ENCODE measurements at places on chromosomes 5 and 9.

- no peak for DNase-seq
Measured at GRCh38 chr5:97891971-97892370, 708.9 kb upstream of the RIOK2 start.

DNA sequence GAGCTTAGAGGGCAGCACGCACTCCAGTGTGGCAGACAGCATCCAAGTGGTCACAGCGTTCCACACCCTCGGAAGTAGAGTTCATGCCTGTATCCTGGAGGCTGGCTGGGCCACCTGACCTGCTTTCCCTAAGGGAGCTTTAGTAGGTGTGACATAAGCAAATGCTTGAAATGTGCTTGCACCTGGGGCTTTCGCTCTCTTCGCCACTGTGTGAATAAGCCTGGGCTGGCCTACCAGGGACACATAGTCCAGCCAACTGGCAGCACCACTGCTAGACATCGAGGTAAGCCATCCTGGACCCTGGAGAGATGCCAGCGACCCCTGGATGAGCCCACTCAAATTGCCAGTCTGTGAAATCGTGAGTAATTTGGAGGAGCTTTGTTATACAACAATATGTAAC lies 24.9 kb upstream of the IRX4 start:
- DNase-seq, result no peak

- DNase-seq, result no peak
Measured at GRCh38 chr9:128903871-128904620, 16.7 kb upstream of the PHYHD1 start.

DNA sequence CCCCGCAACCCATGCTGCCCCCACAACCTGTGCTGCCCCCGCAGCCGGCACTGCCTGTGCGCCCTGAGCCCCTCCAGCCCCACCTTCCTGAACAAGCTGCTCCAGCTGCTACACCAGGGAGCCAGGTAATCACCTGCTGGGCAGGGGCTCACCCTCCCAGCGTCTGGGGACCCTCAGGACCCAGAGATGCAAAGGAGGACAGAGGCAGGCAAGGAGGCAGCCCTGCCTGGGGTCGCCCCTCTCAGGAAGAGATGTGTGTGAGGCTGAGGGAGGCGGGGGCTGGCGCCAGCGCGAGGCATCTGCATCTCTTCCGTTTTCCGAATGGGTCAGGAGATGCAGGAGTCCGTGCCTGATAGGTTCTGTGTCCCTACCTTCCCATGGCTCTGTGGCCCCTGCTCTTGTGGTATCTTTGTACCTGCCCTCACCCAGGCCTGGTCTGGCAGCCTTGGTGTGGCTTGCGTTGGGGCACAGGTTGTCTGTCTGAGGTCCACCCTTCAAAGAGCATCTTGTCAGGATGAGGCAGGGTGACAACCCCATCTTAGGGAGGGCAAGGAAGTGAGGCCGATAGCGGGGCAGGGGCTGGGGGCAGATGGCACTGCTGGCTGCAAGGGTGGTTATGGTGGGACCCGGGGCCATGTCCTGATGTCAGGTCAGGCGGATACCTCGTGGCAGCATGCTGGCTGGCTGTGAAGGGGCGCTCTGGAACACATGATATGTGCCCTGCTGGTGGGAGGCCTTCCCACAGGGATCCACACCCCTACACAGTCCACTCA lies 75.7 kb downstream of the WNK2 start:
- peak; percentile 16 for DNase-seq

DNA sequence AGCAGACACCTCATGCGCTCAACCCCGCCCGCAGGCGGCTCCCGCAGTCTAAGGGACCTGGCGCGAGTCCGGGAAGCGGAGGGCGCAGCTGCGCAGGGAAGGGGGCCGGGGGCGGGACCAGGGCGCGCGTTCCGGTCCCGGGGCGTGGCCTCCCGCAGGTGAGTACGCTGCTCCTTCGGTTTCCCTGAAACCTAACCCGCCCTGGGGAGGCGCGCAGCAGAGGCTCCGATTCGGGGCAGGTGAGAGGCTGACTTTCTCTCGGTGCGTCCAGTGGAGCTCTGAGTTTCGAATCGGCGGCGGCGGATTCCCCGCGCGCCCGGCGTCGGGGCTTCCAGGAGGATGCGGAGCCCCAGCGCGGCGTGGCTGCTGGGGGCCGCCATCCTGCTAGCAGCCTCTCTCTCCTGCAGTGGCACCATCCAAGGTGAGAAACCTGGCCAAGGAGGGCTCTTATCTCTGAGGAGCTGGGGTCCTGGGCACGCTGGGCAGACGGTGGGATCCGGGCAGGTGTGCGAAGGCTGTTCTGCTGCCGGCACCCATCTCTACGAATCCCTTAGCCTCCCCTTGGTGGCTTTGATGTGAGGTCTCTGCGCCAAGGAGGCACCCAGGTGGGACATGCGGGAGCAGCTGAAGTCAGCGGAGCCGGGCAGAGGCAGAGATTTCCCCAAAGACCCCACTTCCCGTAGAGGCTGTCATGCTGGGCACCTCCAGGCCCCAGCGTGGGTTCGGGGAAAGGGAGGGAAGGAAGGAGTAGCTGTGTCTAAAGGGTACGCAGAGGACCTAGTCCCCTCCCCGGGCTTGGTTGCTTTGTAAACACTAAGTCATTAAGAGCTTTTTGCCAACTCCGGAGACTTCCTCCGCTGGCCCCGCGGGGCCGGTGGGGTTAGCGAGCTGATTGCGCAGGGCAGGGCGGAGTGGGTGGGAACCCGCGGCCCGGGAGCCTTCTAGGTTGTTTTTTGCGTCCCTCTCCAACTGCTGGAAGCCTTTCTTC lies at the start of gene F2RL1:
Gene F2RL1 (plus strand): TSS at position 187 of the 988 bp plus-strand sequence. CDS start 153 bp downstream, at position 340.
- DNase-seq, result peak; percentile 79

- DNase-seq, result no peak
Measured at GRCh38 chr5:180201051-180201987, 7.7 kb downstream of the RASGEF1C start.

- DNase-seq, result peak; percentile 25
Measured at GRCh38 chr9:16869882-16870595, 431 bp downstream of the BNC2 start.

GRCh38 chr5:40428126-40428525 lies 251.6 kb upstream of the PTGER4 start:
- DNase-seq, result no peak

DNA sequence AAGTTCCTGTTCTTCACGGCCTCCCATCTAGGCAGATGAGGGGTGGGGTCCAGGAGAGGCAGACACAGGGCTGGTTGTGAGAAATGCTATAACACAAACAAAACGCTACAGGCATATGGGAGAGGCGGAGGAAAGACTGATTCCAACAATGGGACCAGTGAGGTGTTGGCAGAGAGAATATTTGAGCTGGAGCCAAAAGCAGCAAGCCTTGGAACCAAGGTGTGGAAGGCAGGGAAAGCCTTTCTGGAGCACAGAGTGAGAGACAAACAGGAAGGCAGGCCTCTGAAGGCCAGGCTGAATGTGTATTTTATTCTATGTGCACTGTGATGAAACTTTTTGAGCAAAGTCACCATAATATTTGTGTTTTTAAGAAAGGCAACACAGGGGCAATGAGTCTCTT lies 2.9 kb downstream of the ATPSCKMT start:
- DNase-seq, result no peak

- DNase-seq, result no peak
Measured at GRCh38 chr9:111914749-111915424, 18.3 kb downstream of the UGCG start.

- DNase-seq, result no peak
Measured at GRCh38 chr5:118121258-118121657, 867.1 kb downstream of the DTWD2 start.

- DNase-seq, result no peak
Measured at GRCh38 chr5:146836226-146836842, 42.2 kb downstream of the PPP2R2B start.

- no peak for DNase-seq
Measured at GRCh38 chr5:157594675-157595459, 19.3 kb upstream of the ADAM19 start.

DNA sequence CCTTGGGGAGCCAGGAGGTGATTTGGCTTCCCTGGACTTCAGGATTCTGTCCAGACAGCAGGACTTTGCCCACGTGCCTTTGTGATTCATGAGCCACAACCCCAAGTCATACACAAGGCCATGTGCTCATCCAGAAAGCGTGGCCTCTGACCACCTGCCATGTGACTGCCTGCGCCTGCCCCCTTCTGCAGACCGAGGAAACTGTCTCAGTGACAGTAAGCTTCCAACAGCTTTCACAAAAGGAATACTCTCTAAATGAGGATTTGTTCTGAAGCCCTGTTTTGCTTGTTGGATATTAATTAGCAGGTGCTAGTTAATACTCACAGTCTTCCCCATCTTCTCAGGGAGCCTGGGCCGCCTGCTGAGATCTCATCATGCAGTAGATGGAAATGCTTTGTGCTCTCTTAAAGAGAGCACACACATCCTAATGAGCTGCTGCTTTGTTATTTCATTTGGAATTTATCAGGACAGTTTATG lies 36.9 kb upstream of the ANGPTL2 start:
- DNase-seq, result no peak

DNA sequence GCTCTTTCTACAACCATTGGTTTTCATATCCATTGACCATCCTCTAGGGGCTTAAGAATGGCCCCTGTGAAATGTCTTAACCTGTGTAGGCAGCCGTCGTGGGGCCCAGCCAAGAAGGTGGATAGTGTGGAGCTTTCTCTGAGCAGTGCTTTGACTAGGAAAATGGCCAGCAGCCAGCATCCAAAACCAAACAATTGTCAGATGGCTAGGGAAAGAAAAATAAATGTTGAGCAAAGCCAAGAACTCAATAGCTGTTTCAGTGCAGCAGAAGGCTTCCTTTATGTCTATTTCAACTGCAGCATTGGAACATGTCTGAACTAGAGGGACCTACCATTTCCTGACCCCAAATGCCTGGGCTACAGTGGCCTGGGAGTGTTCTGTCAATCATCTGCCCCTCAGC lies 374.9 kb downstream of the TLE4 start:
- no peak for DNase-seq

GRCh38 chr9:4211032-4211725 lies 88.7 kb downstream of the GLIS3 start:
- DNase-seq, result no peak

- DNase-seq, result no peak
Measured at GRCh38 chr5:66041627-66042026, 102.5 kb upstream of the SREK1 start.

DNA sequence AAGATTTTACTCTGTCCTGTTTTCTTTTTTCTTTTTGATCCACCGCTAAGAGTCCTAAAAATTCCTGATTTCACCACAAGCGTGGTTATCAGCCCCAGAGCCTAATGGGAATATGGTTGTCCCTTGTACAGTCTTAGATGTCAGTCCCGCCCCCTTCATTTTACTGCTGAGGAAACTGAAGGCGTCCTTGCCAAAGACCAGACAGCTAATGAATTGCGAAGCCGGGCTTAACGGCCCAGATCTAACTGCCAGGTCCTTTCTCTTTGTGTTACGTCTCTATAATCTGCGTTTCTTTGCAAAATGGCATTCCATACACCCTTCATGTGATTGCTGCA lies 497 bp downstream of the NSA2 start:
- DNase-seq, result no peak

- no peak for DNase-seq
Measured at GRCh38 chr9:120710110-120710981, 3.9 kb downstream of the MEGF9 start.

DNA sequence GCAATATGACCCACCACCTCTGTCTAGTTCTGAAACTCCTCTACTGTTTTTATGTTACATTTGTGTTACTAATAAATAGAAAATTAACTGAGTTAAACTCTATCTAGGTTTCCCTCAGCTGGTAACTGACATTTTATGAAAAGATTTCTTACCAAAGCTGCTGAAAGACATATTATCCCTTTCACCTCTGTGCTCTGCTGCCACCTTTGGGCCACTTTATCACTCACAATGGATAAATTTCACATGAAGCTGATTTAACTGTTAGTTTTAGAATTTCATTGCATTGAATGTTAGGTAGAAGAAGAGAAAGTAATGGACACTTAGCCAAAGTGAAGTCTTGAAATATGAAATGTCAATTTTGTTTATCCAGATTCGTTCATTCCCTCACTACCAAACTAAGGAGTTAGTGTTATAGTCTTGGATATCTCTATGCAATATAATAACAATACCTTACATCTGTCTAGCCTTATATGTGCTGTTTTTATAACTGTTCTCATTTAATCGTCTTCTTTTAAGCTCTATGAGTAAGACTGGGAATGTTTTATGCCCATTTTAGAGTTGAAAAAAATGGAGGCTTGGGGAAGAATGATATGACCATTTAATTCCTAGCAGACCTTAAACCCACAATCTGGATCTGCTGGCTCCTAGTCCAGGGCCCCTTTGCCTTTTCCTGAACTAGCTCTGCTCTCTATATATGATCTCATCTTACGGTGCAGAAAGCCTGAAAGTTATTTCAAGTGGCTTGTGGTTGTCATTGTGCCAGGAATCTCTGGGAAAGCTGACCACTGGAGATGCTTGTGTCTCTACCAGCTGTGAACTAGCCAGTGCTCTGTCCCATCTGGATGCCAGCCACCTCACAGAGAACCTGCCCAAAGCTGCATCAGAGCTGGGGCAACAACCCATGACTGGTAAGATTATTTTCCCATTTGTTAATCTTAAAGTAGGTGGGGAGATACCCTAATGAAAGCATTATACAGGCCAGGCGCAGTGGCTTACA lies 97.1 kb downstream of the GOLPH3 start:
- DNase-seq, result no peak

- DNase-seq, result no peak
Measured at GRCh38 chr5:124912638-124913328, 166.3 kb upstream of the ZNF608 start.

GRCh38 chr9:3675946-3676345 lies 150.1 kb upstream of the RFX3 start:
- no peak for DNase-seq

GRCh38 chr5:128353441-128354107 lies 184.5 kb downstream of the FBN2 start:
- DNase-seq, result no peak

- DNase-seq, result no peak
Measured at GRCh38 chr5:90689064-90689463, 130.5 kb downstream of the ADGRV1 start.

- no peak for DNase-seq
Measured at GRCh38 chr5:22541037-22541436, 312.1 kb downstream of the CDH12 start.
